ENCODE measurements at places on chromosomes 6 and 20.

- DNase-seq: no peak
Observed at GRCh38 chr20:5067877-5068645, 51.7 kb downstream of the PCNA start.

DNA sequence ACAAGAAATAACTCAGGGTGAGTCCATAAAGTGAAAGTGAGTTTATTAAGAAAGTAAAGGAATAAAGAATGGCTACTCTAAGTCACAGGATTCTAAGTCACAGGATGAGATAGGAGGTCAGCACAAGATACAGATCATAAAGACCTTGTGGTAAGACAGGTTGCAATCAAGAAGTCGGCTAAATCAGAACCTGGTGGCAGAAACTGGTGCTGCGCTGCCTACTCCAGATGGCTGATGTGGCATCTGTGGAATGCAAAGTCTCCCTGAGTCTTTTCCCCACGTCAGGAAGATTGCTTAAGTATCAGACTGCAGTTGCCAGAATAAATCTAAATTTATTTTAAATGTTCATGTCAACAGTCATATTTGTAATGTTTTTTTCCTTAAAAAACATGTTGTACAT is 10.7 kb upstream of the KCNK15 start:
- no peak for DNase-seq

DNA sequence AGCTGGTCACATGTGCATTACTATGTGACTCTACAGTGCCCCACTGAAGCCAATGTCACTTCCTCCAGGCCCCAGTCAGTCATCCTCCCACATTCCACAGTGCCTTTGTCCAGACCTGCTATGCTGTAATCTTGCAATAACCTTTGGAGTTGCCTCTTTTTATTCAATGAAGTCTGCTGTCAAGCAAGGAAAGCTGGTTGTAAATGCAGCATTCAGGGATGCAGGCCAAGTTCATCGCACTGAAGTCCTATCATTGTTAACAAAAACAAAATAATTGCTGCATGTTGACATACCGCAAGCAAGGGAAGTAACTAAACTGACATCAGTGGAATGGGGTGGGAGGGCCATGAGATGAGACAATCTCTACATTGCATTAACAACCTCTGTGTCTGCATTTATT is 131.2 kb upstream of the CDYL start:
- DNase-seq: no peak

GRCh38 chr6:101086473-101086872 is 205.3 kb upstream of the ASCC3 start:
- DNase-seq: no peak

GRCh38 chr6:4358414-4359107 is 223.2 kb upstream of the ECI2 start:
- DNase-seq: peak; percentile 3

DNA sequence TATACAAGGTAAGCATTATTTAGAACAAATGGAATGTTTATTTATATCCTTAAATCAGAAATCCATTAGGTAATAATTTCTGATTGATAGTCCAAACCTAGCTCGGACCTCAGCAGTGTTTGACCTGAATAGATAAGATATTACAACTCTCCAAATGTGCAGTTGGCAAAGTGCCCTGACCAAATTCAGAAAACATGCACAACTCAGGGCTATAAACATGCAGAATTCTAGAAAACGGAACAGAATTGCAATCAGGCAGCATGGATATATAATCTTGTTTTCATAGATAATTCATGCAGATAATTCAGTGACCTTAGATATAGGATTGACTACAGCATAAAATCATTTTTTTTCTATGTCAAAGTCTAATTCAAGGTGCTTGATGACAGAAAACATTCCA is 626.6 kb upstream of the CITED2 start:
- DNase-seq: no peak

- no peak for DNase-seq
Observed at GRCh38 chr6:154267508-154268106, 89.0 kb downstream of the IPCEF1 start.

DNA sequence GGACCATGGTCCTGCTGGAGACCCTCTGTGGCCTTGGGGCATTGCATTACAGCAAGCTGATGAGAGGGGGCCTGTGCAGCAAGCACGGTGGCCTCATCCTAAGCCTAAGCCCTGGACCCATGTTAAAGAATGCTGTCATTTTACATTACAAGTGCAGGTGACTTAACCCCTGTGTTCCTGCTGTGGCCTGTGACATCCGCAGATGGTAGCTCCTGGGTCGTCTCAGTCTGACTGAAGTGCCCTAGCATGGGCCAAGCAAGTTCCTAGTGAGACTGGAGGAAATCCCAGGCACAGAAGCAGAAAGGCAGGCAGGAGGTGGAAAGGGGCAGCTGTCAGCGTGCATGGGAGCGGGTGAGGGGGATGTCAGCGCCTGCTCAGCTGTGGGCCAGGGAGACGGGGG is 252.4 kb downstream of the FNDC1 start:
- no peak for DNase-seq

DNA sequence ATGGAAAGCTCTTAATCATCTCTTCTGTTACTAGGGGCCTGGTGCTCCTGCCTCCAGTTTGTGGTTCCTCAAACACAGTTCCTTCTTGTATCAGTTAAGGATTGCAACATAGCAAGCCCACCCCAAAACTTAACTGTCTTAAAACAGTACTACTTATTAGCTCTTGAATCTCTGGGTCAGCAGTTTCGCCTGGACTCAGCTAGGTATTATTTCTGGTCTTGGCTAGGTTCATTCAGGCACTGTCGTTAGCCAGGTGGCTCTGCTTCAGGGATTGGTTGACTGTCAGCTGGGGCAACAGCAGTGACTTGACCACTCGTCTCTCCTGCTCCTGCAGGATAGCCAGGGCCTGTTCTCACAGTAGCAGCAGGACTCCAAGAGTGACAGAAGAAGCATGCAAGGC is 30.0 kb upstream of the RALY start:
- no peak for DNase-seq

DNA sequence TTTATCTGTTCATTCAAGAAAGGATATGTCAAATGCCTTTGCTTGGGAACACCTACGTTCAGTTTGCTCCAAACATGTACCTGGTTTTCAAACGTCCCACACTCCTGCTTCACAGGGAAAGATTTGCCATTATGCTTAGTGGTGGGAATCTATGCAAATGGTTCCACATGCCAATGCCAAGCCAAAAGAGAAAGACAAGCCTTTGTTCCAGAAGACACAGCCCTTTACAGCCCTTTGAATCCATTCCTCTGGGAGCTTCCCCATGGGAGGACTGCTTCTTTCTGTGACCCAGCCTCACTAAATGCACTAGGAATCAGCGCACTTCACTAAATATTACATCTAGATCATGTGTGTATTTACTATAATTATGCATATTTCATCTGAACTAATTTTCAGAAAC is 619.5 kb downstream of the PRKN start:
- no peak for DNase-seq

DNA sequence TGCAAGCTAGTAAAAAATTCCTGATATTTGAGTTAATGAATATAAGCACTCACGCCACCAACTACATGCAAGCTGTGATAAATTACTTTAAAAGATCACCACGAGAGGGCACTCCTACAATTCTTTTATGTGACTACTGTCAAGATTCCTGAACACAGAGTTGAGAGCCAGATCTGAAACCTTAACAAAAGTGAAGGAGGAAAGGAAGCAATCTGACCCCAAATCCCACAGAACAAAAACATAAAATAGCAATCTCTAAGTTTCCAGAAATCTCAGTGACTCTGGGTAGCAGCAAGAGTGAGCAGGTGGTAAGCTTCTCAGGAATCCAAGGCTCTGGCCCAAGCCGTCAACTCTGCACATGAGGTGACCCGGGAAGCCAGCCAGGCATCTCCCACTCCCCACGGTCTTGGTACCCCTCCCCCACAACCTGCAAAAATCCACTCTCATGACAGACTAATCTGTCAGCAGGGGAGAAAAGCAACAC is 55.1 kb downstream of the STAU1 start:
- no peak for DNase-seq

- no peak for DNase-seq
Observed at GRCh38 chr6:25147223-25147622, 132.0 kb upstream of the CARMIL1 start.

GRCh38 chr6:36378243-36378920 is 9.1 kb downstream of the ETV7 start:
- no peak for DNase-seq

All from NCI-H774 (cell line).